ENCODE measurements at places on chromosomes 7 and 10.

- DNase-seq: no peak
These were observed 9.3 kb downstream of the CDC14C start for GRCh38 chr7:48933549-48934085.

DNA sequence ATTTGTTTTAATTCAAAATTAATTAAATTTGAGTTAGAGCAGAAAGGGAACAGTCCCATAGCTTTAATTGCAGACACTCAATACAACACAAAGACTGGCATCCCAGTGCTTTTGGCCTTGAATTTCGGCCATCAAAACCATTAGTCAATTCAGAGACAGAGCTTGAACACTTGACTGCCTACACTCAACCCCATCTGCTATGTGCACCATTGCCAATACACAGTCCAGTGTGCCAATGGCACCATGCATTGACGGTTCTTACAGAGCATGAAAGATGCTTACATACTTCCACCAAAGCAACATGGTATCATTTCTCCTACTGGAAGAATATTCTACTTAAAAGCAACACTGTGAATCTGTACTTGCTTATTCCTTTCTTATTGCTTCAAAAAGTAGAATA lies 43.6 kb upstream of the LRRTM3 start:
- DNase-seq: no peak

DNA sequence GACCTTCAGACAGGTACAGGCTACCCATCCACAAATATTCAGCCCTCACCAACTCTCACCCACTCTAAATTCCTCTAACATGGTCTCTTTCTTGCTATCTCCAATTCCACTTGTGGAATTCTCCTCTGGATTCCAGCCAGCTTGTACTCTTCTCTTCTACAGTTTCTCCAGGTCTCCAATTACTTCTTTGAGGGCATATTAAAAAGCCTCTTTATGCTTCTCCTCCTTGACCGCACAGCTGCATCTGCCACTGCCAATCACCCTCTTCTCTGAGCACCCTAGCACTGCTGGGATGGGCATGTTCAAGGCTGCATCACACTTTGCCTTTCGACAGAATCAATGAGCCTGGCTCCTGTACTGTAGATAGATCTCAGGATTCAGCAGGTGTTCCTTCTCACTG lies 101.5 kb upstream of the ANKRD1 start:
- DNase-seq: no peak

- DNase-seq: peak; percentile 30
These were observed 4.1 kb upstream of the TAS2R5 start for GRCh38 chr7:141785706-141786552.

GRCh38 chr10:89047397-89047796 lies 56.8 kb downstream of the FAS start:
- no peak for DNase-seq

DNA sequence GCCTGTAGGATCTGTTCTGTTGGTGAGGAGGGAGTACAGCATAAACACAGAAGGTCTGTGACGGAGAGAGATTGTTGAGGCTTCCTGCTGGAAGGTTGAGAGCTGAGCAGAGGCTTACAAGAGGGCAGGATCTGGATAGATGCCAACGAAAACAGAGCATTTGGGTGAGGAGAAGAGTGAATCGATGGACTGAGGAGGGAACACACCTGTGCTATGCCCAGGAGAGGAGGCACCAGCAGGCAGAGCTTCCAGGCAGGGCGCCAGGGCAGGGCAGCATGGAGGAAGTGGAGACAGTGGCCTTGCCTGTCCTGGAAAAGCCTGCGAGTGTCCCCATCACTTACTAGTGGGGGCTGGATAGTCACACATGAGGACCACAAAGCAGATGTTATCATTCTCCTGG lies 282.9 kb downstream of the PAXIP1 start:
- DNase-seq: no peak

- no peak for DNase-seq
These were observed 673.9 kb downstream of the PARD3 start for GRCh38 chr10:34141032-34141680.

DNA sequence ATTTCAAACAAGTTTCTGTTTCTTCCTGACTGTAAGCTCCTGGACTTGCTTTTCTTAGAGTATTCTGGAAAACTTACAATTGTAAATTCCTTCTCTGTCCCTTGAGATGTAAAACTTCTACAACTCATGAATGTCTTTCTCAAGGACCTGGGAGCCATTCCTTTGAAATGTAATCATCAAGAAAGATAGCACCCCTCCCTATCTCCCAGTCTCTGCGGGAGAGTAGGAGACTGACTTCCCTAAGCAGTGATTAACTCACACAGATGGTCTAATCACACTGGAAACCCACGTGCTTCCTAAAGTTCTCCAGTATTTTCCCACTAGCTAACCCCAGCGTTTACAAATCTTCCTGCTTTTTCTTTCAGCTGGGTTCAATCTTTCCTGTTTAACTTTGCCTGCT lies 549.4 kb downstream of the SORCS1 start:
- no peak for DNase-seq

DNA sequence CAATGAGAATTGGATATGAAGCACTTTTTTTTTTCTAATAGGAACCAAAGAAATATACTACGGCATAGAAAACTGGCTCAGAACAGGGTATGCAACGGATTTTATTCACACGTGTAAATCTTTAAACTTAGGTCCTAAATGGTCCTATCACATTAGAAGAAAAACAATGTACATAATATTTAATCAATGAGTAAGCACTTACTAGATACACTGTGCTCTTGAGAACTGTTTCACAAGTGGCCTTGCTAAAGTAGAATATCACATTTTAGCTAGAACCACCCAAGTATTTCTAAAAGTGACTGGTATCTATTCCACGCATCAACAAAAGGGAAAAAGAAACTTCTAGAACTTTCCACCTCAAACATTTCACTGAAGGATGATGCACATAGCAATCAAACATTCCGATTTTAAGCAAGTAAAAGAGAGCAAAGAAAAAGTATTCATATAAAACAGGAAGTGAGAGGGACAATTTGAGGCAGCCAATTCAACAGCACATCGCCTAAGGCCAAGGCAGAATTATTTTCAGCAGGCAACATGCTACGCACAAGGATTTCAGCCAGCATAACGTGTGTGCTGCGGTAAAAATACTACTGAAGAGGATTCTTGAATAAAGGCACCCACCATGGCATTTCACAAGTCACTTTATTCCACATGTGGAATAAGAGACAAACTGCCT lies 55.8 kb downstream of the PARD3 start:
- DNase-seq: no peak

DNA sequence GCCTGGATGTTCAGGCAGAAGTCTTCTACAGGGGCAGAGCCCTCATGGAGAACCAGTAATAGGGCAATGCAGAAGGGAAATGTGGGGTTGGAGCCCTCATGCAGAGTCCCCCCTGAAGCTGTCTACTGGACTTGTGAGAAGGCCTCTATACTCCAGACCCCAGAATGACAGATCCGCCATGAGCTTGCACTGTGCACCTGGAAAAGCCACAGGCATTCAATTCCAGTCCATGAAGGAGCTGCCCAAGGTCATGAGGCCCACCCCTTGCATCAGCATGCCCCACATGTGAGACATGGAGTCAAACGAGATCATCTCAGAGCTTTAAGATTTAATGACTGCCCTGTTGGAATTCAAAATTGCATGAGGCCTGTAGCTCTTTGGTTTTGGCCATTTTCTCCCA lies 4.9 kb upstream of the ZNF679 start:
- no peak for DNase-seq

- DNase-seq: no peak
These were observed 226.8 kb downstream of the TCERG1L start for GRCh38 chr10:131084791-131085090.

DNA sequence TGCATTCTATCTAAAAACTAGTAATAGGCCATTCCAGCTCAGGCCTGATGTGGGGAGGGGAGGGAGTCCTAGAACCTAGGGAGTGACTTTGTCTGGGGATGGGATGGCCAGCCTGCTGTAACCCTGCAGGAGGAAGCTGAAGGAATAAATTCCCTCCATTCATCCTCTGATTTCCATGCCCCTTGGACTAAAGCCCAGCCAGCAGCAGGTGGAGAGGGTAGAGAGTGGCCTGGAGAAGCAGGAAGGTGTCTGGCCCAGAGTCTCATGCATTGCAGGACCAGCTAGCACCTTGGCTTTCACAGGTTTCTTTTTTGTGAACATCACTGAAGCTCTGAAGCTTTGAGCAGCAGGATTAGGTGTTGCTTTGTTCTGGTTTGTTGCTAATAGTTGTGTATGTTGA lies 32.8 kb upstream of the CDH23 start:
- DNase-seq: no peak

DNA sequence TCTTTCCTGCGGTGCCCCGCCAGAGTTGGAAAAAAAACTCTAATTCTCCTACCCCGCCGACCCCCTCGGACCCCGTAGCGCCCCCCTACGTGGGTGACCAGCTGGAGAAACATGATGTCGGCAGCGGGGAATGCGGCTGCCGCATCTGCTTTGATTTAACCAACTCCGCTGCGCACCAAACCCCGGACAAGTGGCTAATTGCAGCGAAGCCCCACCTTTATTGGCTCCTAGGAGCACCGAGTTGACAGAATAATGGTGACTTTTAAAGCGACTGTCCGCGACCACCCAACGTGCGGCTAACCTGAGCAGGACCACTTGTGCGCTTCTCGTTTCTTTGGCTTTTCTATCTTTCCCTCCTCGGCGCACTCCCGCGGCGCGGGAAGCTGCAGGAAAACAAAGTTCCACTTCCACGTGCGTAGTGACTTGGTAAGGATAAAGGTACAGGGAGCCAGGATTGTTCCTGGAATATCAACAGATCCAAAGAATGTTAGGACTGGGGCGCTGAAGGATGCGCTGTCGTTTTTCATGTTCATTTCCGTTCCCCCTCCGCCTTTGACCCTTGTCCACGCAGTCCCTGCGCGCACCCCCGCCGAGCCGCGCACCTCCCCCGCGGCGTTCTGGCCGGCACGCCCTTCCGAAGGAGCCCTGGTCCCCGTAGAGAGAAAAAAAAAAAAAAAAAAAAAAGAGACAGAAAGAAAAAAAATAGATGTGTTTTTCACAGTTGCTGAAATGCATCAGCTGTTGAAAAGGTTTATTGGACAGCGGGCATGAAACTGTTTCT lies 1.4 kb downstream of the WNT16 start:
- no peak for DNase-seq

- DNase-seq: no peak
These were observed 82.6 kb downstream of the AMPH start for GRCh38 chr7:38548605-38549004.

DNA sequence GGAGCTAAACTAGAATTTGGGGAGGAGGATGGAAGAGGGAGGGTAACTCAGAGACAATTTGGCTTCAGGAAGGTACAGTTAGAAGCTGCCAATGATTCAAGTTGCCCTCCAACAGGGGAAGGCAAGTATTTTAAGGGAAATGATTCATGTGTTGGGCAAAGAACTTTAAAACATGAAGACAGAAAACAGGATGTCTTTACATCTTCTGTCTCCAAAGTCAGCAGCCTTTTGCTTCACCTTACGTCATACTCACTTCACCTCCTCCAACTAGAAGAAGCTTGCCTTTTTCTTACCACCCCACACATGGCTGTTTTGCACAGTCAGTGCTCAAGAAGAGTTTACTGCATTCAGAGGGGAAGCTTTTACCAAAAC lies 36.1 kb downstream of the PPP1R3C start:
- no peak for DNase-seq

DNA sequence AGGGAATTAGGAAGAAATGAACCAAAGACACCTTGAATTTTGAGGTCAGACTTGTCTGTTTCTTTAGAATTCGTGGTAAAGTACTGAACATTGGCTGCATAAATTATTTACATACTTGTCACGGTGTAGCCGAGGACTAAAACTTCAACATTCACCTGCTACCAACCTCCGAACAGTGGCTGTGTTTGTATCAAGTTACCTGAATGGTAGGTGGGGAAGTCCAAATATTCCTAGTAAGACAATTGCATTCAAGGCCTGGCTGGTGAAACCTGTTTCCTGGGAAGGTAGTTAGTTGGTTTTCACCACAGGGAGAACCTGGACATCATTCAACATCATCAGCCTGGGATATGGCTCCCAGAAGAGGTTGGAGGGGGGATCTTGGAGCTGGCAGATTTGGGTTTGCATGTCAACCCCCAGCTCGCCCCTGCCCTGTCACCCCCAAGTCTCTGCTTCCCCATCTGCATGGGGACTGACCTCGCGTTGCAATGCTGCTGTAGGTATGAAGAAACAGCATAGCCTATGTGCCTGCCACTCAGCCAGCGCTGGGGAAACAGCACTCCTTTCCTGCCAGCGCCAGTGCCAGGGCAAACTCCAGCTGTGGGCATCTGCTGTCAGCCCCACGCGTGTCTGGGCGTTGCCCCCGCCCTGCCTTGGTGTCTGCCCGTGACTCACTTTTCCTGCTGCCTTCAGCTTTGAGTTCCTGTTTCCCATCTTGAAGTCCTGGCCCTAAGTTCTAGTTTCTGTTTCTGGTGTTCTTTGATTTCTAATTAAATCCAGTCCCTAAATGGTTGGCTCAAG lies 12.7 kb upstream of the LARP4B start:
- DNase-seq: no peak

DNA sequence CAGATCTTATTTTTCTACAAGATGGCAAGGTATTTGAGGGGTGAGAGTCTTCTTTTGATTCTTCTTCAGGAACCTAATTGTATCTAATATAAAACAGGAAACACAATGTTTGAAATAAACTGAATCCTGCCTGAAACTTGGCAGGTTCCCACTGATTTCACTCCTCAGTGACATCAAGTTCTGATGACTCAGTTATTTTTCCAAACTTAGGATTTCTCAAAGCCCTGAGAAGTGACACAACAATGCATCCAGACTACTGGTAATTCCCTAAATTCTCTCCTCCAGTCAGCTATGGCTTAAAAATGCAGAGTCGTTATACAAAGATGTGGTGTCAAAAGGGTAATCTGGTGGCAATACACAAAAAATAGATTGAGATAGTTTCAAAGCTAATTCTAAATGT lies 80.9 kb downstream of the ABLIM1 start:
- no peak for DNase-seq

GRCh38 chr7:16357921-16358320 lies 63.4 kb downstream of the CRPPA start:
- no peak for DNase-seq

DNA sequence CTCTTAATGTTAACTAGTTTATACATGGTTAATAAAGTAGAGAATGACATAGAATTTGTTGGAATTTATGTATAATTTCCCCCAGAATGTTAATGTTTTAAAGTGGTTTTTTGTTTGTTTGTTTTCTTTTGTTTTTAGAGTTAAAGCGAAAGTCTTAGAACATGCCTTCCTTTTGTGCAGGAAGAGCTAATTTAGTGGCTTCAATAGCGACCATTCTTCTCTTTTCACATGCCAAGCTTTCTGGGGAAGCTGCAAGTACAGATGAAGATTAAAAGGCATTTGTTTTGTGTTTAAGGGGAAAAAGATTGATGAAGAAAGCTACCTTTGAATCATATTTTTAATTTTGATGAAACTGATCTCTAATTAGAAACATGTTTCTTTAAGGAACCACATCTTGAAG lies 256.3 kb upstream of the CSTF2T start:
- DNase-seq: no peak
